GM23248 (cell line): ENCODE measurements at places on chromosomes 2 and 18. TPM values are rescaled to one million over a fixed set of nuclear protein-coding genes. Genes with fewer than 3 reads are reported as not detected.

The ERMN gene
- total RNA-seq: not detected in 2 replicates

The IL18RAP gene
- total RNA-seq: not detected in 2 replicates

GRCh38 chr2:133312038-133312729 lies 256.1 kb downstream of the NCKAP5 start:
- DNase-seq: no peak

- DNase-seq: peak; percentile 23
Observed at GRCh38 chr2:86274265-86274917, 63.0 kb downstream of the REEP1 start.

- peak; percentile 83 for DNase-seq
Observed at GRCh38 chr2:142112757-142113221, 18.0 kb downstream of the LRP1B start.

- DNase-seq: no peak
Observed at GRCh38 chr18:8910843-8911242, 191.7 kb upstream of the NDUFV2 start.
